Femur (tissue), 1 donor: ENCODE measurements at places on chromosomes 7 and 10.

DNA sequence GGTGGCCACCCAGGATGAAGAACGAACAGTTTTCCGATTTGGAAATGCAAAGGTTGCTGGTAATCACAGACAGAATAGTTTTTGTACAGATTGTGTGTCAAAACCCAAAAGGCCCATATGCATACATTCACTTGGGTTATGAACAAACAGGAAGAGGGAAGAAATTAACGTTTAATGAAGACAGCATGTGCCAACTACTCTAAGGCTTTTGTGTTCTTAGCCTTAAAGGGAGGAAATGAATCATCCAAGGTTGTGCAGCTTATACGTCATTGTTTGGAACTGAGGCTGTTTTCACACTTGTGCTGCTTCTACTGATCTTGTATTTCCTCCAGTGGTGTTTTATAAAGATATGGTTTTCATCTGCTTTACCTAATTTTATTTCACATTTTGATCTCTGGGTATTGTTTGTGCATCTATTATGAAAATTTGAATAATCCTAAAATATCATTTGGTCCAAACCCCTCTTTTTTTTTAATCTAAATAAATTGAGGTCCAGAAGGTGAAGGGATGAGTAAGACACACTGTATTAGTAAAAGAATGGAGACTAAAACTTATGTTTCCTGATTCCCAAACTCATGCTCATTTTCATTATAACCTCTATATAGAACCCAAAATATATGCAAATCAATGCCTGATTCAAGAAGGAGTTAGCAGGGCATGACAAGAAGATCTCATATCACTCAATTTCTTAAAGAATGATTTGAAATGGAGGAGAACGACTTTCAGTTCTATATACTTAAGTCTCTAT is 373.1 kb downstream of the THSD7A start:
- DNase-seq = no peak

DNA sequence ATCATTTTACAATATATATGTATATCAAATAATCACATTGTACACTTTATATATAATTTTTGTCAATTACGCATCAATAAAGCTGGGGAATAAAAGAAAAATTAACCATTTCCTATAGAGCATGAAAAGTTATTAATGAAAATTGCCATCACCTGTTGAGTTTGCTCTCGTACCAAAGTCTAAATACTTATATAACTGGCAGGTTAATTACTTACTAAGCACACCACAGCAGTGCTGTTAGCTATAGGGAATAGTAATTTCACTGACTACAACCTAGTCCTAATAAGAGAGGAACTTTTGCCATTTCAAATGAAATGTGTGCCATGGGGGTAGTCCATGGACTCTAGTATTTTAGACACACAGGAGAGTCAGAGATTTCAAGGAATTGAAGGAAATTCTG is 176.9 kb upstream of the COL1A2 start:
- no peak for DNase-seq

DNA sequence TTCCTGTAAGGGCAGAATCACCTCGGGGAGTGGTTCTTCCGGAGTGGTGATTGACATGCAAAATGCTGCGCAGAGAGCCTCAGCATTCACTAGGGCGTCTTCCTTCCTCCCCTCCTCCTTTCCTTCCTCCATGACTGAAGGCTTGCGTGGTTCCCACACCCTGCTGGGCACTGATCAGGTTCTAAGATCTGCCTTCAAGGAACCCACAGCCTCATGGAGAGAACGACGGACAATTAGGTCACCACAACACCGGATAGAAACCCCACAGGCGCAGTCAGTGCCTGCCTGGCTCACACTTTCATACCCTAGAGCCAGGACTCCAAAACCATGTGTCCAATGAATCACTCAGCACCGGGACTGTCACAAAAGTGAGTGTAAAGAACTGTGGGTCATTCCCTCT is 131.3 kb downstream of the DPP6 start:
- DNase-seq = no peak

GRCh38 chr7:44347546-44348114 is 22.2 kb upstream of the CAMK2B start:
- DNase-seq = no peak

GRCh38 chr7:88919478-88920131 is 124.1 kb upstream of the TEX47 start:
- no peak for DNase-seq

- DNase-seq = peak; percentile 56
Observed at GRCh38 chr7:140512317-140513000, 33.2 kb upstream of the MKRN1 start.

DNA sequence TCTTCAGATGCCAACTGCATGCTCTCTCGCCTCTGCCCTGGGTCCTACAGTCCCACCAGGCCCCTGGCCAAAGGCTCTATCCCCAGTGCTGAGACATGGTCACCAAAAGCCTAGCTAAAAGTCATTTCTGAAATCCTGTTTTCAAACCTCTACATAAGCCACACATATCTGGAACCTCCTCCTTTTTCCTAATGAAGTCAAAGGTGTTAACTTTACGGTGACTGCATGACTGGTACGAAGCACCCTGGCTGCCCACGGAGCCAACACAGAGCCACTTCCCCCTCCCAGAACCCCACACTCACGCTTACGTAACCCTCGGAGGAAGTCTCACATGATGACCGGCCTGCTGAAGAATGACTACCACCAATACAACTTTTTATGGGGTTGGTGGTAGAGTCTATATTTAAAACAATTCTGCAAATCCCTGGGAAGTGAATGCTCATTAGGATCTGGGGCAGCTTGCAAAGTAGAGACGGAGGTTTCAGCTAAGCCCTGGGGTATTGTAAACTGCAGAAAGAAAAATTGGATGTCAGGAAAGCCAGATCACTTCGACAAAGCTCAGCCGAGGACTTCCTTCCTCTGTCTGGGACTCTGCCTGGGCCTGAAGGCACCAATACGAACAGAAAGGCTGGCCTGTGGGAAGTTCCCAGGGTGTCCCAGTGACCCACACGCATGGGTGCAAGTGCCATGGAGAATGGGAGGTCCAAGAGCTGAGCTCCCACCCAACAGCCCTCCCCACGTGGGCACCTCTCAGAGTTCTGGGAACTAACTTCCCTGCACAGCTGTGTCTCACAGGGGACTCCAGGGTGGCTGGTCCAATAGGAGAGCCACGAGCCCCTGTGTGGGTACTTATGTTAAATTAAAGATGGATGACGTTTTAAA is 50.7 kb downstream of the PDGFA start:
- DNase-seq = peak; percentile 43

GRCh38 chr10:43939939-43940820 is 291.5 kb upstream of the ZNF32 start:
- peak; percentile 54 for DNase-seq

DNA sequence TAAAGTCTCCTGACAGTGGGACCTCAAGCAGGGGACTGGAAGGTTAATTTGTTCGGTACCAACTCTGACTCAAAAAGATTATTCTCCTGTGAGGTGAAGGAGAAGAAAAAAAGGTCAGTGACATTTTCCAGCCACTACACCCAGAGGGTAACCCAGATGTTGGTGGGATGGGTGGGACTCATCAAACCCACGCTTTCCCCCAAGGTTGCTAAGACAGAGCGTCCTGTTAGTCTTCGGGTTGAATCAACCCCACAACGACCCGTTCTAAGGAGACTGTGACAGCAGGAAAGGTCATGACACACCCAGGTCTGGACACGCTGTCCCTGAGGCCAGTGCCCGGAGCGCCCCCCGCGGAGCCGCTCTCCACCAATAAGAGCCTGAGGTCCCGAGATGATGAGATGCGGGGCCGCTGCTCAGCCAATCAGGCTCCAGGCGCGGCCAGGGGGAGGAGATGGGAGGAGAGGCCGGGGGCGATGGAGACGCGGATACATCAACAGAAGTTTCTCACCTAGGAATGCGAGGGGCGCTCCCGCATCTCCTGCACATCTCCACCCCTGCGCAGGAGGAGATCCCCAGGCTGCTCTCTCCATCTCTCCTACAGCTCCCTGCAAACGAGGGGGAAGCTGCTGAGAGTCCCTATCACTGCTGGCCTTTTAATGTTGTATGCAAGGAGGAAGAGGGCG is at the start of gene WNT16:
Gene WNT16, plus strand, starts transcription at position 493 of the 683 bp plus-strand sequence. CDS start 293 bp downstream, outside the sequence.
- DNase-seq = peak; percentile 29

- DNase-seq = no peak
Observed at GRCh38 chr7:32093415-32094408, 23.5 kb upstream of the PDE1C start.

DNA sequence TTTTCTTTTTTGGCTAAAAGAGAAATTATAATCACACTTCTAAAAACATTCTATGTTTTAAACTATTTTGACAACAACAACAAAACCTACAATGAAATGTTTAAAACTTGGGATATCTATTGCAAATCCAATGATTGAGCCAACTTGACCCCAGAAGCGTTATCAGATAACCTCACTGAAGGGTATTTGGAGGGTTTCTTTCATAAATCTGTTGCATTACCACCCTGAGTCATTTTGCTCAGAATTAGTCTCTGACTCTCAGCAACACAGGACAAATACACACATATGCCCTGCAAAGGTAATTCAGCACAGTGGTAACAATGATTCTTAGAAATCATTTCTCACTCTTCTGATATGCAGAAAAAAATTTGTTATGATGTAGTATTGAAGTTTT is 2.3 kb upstream of the COL1A2 start:
- DNase-seq = no peak

DNA sequence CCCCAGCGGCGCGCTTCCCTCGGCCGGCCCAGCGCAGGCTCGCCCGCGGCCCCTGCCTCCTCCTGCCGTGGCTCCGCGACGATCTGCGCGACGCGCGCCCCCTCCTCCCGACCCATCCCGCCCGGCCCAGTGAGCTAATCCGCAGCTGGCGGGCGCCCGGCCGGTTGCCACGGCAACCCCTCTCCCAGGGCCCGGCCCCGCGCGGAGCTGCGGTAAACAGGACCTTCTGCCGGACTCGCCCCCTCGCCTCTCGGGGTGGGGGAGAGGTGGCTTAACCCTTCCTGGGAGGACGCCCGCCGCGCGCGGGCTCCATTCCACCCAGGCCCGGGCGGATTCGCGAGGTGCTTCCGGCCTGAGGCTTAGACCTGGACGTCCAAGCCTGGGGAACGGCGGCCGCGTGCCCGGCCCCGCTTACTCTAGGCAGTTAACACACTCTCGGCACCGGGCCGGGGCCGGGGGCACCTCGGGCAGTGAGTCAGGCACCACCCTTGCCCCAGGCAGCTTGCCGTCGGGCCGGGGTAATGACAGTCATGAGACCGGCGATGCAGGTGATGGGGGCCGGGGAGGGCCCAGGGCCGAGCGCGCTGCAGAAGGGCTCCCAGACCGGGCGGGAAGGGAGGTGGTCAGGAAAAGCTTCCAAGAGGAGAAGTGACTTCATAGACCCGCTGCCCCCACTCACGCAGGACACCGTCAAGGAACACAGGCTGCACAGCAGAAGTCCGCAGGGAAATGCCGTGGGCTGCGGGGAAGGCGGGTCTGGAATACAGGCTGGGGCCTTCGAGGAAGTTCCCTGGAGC is at the start of gene DENND2A:
Gene DENND2A, minus strand, starts transcription at position 87 of the 797 bp plus-strand sequence. CDS start 38,416 bp downstream, outside the sequence.
- peak; percentile 93 for DNase-seq

- DNase-seq = no peak
Observed at GRCh38 chr7:37462138-37462537, 13.5 kb upstream of the ELMO1 start.

DNA sequence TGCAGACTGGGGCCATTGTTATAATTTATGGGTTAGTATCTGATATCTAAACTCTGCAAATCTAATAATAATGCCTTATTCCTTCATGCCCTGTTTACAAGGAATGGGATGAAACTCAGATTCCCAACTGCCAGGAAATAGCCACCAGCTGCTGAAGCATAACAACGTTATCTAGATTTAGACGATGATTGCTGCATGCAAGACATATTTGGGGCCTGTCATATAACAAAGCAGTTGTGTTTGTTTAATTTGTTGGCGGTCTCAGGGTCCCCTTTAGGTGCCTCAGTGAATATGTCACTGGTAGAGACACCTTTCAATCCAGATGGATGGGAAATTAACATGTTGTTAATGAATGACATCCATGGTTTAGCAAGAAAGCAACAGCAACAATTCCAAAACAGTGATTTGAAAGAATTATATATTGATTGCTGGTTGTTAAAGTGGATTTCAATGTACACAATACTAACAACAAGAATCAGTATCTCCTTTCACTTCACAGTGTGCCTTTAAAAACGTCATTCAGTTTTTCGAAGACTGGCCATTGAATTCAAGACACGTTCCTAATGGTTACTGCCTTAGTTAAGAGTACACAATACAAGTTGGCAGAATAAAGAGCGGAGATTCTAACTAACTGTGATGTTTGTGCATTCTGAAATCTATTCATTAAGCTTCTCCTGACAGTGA is 860.6 kb upstream of the CELF2 start:
- no peak for DNase-seq
